ENCODE measurements at places on chromosomes 6 and 20.
A peak's percentile ranks its signal among the peaks of the same experiment; 100 is the strongest.

- no peak for DNase-seq
Measured at GRCh38 chr20:48750941-48751635, 76.7 kb downstream of the PREX1 start.

DNA sequence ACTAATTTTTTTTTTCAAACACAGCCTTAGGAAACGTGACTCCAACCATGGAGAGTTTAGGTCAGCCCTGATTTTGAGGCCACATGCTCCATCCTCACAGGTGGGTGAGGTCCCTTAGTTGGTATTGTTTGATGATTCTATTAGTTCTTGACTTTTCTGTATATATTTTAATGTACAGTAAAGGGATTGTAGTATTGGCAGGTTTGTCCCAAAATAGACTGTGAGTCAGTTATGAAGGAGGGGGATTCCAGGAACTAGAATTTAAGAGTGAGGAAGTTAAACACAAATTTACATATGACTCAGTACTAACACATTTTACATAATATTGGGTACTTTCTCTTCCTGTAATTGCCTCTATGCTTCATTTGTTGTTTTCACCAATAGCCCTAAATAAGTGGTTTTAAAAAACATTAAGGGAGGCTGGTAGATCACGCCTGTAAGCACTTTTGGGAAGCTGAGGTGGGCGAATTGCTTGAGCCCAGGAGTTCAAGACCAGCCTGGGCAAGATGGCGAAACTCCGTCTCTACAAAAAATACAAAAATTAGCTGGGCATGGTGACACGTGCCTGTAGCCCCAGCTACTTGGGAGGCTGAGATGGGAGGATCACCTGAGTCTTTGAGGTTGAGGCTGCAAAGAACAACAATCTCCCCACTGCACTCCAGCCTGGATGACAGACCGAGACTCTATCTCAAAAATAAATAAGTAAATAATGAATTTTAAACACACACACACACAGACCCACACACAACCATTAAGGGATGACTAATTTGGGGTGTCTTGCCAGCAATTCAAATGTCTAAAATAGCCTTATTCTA is 81.8 kb downstream of the SGK1 start:
- peak; percentile 19 for DNase-seq

DNA sequence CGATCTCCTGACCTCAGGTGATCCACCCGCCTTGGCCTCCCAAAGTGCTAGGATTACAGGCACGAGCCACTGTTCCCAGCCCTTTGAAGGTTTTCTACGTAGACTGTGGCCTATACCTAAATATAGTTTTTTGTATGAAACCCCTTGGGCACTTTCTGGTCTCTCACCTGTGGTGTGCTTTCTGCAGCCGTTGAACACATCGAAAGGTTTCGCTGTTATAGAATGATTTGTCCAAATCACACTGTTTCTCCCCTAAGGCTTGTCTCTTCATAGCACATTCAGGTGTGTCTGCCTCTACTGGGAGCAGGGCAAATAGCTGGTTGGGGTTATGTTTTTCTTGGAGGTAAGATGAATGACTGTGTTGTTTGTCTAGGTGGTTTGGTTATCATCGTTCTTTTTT is 597.9 kb downstream of the RNF144B start:
- no peak for DNase-seq

DNA sequence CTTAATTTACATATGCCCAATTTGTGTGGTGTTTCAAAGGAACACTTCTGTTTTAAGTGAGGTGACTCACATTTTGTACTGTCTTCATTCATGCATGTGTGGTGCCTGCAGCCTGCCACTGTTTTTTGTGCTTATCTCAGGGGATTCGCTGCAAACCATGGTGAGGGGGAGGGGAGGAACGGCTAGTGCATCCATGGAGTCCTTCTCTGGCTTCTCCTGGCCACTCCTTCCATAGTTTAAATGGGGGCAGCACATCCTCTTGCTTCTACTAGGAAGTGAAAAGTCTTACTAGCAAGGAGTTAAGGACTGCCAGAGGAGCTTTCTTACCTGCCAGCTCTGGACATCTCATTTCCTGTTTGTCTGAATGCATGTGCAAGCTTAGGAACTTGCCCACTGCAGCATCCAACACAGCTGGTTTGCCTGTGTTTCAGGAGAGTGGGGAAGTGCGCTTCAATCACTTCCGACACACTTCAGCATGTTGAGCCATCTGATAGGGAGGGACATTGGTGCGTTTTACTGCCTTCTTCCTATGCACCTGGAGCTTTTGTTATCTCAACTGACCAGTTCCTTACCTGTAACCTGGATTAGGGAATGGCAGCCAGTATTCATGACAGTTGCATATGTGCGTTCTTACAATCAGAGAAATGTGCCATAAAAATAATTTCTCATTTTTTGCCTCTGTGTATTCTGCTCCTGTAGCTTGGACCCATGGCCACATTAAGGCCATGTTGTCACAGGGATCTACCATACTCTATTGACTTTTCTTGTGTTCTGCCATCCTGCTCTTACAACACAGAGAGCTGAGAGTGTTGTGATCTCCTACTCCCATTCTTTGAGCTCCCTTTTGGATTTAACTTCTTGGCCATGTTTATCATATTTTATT is 211.3 kb downstream of the ARID1B start:
- DNase-seq: peak; percentile 21

GRCh38 chr6:73579851-73580246 is 59.0 kb upstream of the EEF1A1 start:
- DNase-seq: no peak

GRCh38 chr6:166850677-166851076 is 105.7 kb downstream of the RNASET2 start:
- no peak for DNase-seq

DNA sequence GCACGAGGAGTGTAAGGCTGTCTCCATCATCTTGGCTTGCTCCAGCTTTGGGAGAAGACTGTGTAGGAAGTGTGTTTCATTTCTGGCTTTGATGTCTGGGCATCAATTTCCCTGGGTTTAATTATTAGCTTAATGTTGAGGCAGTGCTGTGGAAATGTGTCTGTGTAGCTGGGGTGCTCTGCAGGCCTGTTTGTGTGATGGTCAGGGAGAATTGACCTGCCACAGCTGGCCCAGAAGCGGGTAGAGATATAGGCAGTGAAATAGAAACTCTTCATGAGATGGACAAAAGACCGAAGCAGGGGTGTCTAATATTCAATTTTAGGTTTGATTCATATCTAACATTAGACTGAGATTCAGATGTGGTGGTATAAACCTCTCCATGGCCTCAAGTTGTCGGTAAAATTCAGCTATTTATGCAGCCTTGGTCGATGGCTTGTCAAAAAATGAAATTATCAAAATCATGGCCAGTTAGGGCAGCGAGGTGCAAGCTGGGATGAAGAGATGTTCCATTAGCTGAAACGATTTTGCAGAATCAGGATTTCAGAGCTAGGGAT is 95.3 kb upstream of the SNX9 start:
- DNase-seq: no peak

- no peak for DNase-seq
Measured at GRCh38 chr6:122429323-122429722, 29.9 kb downstream of the HSF2 start.

DNA sequence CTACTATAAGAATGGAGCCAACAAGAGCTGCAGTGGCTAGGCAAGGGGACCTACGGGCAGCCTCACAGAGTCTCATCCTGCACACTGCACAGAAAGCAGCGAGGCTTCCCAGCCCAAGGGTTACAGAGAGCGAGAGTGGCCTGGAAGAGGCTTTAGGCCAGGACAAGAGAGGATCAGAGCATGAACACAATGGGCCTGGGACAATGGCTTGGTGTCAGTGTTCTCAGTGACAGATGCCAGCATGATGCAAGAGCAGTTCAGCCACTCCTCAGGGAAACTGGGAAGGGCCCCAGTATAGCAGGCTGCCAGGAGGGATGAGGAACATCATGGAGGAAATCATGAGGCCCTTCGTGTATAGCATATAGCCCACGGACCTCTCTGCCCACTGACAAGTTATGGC is 108.0 kb downstream of the NUS1 start:
- no peak for DNase-seq

GRCh38 chr6:151060766-151061531 is 178.8 kb upstream of the AKAP12 start:
- DNase-seq: no peak

DNA sequence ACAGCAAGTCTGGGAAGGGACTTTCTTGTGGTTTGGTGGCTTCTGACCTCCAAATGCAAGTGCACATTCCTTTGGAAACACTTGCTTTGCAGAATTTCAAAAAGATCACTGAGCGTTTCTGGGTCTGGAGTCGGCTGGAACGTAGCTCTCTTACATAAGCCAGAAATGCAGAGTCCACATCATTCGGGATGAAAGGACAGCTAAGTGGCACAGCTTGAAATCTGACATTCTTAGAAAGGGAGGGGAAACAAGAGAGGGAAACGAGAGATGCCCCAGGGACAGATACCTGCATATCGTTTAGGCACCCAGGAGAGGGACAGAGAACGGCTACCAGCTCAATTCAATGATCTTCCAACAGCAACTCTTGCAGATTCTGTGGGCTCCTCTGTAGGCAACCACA is 118.7 kb downstream of the NFATC2 start:
- no peak for DNase-seq

DNA sequence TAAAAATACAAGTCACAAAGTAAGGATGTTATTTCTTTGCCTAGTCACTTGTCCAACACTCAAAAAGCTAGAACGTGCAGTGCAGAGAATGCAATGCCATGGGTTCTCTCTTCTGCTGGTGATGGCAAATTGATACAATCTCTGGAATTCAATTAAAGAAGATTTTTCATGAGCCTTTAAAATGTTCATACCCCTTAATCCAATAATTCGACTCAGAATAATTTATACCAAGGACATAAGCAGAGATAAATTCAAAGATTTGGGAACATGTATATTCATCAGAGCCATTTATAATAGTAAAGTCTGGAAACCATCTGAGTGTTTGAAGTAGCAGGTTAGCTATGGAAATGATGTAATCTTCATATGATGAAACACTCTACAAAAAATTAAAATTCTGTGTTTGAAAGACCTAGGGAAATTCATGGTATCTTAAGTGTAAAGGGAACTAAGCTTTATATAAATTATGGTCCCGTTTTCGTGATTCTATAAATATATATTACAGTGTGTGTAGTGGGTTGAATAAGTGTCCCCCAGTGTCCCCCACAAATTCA is 2.8 kb upstream of the AGPAT4 start:
- DNase-seq: no peak

DNA sequence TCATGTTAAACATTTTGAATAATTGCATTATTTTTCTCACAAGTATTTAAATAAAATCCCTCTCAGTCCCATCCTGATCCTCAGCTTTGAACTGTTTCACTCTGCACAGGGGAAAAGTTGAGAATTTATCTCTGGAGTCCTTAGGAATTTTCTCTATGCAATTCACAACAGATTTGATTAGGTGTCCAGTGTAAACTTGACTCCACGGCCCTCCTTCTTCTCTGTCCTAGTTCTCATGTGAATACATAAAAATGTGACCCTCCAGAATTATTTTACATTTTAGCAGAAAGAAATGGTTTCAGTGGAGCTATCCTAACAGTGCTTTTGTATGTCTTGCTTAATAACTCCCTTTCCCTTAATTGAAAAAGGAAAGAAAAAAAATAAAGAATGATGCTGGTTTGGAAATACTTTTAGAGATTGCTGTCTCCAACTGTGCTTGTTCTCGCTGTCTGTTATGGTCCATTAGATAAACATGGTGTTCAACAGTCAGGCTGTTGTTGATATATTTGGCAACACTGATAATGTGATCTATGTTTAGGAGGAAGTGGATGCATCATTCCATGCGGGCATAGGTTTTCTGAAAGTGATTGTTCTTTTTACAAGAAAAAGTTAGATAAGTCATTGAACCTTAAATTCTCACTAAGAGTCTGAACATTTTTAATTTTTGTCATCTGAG is 599.4 kb upstream of the CITED2 start:
- no peak for DNase-seq

- DNase-seq: peak; percentile 17
Measured at GRCh38 chr6:125314009-125314581, 12.3 kb upstream of the HDDC2 start.

GRCh38 chr6:21665110-21665391 is 71.5 kb downstream of the SOX4 start:
- DNase-seq: no peak

- no peak for DNase-seq
Measured at GRCh38 chr6:104548297-104548696, 311.4 kb downstream of the HACE1 start.

DNA sequence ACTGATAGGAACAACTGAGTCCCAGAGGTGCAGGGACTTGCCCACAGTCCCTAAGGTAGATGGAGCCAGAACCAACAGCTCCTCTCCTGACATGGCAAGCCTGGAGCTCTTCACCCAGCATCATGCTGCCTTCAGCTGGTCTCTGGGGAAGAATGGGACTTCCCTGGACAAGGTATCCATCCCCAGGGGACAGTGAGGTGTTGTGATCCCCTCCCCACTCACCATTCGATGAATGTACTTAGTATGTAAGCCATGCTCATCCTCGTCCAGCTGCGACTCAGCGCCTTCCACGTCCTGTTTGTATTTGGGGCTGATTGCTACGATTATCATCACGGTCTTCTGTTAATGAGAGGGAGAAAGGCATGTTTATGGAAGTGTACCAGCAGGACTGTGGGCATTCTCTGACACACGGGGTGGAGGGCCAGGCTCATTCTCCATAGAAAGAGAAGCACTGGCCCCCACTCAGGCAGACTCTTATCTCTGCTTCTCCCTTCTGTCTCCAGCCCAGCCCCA is 39.4 kb downstream of the TRAF3IP2 start:
- DNase-seq: no peak

GRCh38 chr20:36493051-36493800 is 48.1 kb upstream of the MYL9 start:
- no peak for DNase-seq

DNA sequence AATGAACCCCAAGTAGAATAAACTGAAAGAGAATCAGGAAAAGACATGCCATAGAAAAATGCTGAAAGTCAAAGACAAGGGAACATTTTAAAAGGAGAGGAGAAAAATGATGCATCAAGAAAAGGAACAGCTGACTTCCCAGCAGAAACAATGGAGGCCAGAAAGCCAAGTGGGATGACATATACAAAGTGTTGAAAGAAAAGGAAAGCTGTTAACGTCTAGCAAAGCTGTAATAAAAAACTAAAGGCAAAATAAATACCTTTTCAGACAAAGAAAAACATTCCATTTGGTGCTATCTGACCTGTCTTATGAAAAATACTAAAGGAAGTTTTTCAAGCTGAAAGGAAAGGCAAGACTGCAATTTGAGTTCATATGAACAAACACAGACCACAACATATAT is 34.1 kb upstream of the PDE10A start:
- DNase-seq: no peak

- DNase-seq: no peak
Measured at GRCh38 chr6:8639928-8640649, 204.7 kb upstream of the SLC35B3 start.
